ENCODE measurements at places on chromosomes 2 and 18. TPM values are rescaled to one million over a fixed set of nuclear protein-coding genes. Genes with fewer than 3 reads are reported as not detected.
A peak's percentile ranks its signal among the peaks of the same experiment; 100 is the strongest.

Gene FLACC1
- 5.3 TPM for total RNA-seq

Gene THADA
- total RNA-seq: 44.7 TPM

Gene WDPCP
- 10.0 TPM for total RNA-seq

GRCh38 chr2:73841912-73842738 is 13.4 kb downstream of the STAMBP start:
- H3K4me3 ChIP-seq: no peak overlapping the region
- no peak for DNase-seq
- peaks cover 9% of the 10 kb centered on the region for H3K36me3 ChIP-seq
- no peak overlapping the region for H3K27ac ChIP-seq

DNA sequence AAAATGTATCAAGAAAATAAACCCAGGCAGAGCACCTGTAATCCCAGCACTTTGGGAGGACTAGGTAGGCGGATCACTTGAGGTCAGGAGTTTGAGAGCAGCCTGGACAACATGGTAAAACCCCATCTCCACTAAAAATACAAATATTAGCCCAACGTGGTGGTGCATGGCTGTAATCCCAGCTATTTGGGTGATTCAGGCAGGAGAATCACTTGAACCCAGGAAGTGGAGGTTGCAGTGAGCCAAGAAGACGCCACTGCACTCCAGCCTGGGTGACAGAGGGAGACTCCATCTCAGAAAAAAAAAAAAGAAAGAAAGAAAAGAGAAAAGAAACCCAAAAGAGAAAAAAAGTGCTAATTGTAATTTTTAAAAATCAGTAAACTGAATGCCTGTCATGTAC is 41.4 kb downstream of the DDX18 start:
- no peaks in the 10 kb centered on the region for H3K4me1 ChIP-seq
- H3K36me3 ChIP-seq: no peaks in the 10 kb centered on the region
- H3K27me3 ChIP-seq: peaks cover 25% of the 10 kb centered on the region
- H3K4me3 ChIP-seq: no peak overlapping the region

GRCh38 chr2:190916829-190917228 is 36.2 kb downstream of the GLS start:
- no peaks in the 10 kb centered on the region for H3K4me1 ChIP-seq
- H3K4me3 ChIP-seq: no peak overlapping the region
- H3K27ac ChIP-seq: no peak overlapping the region
- peak; percentile 15 for DNase-seq

DNA sequence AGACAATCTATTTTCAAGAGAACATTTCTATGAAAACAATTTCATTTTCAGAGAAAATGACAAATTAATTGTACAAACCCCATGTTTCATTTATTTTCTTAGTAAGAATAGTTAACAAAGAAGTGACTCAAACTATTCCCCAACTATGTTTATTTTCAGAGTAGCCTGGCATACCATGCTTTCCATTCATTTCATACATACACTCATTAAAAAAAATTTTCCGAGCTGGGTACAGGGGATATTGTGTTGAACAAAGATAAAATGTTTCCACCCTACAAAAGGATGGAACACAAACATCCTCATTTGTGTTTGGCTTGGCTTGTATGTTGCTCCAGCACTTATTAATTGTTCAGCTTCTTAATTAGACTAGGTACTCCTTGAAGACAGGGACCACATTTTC is 331.4 kb downstream of the EXOC6B start:
- no peak overlapping the region for H3K4me3 ChIP-seq
- H3K36me3 ChIP-seq: no peaks in the 10 kb centered on the region
- H3K4me1 ChIP-seq: no peaks in the 10 kb centered on the region
- no peaks in the 10 kb centered on the region for H3K27me3 ChIP-seq

DNA sequence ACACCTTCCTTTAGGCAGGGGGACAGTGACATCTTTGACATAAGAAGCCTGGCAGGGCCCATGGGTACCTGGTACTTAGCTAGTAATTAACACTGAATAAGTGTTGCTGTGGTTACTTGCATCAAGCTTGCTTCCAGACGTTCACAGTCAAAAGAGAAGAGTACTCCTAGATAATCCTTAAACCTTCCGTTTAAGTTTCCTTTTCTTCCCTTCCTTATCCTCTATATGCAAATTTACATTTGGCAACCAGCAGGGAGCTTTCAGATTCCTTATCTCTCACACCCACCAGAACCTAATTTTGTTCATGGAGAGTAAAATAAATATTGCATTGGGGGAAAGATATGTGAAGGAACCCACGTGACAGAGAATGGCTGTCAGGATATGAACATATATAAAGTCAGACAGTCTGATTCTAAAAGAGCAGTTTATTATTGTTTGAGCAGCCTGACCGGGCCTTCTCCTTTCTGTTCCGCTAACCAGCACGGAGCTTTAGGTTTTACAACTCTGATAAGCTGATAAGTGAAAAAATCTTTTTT is 7.8 kb upstream of the RAB31 start:
- no peak overlapping the region for H3K27ac ChIP-seq
- no peaks in the 10 kb centered on the region for H3K36me3 ChIP-seq
- DNase-seq: no peak
- H3K4me3 ChIP-seq: no peak overlapping the region
- H3K4me1 ChIP-seq: no peaks in the 10 kb centered on the region

GRCh38 chr2:240288087-240288521 is 147.4 kb upstream of the GPC1 start:
- no peak for DNase-seq
- H3K36me3 ChIP-seq: no peaks in the 10 kb centered on the region
- H3K4me3 ChIP-seq: no peak overlapping the region
- no peaks in the 10 kb centered on the region for H3K4me1 ChIP-seq
- H3K27me3 ChIP-seq: peaks cover 20% of the 10 kb centered on the region

DNA sequence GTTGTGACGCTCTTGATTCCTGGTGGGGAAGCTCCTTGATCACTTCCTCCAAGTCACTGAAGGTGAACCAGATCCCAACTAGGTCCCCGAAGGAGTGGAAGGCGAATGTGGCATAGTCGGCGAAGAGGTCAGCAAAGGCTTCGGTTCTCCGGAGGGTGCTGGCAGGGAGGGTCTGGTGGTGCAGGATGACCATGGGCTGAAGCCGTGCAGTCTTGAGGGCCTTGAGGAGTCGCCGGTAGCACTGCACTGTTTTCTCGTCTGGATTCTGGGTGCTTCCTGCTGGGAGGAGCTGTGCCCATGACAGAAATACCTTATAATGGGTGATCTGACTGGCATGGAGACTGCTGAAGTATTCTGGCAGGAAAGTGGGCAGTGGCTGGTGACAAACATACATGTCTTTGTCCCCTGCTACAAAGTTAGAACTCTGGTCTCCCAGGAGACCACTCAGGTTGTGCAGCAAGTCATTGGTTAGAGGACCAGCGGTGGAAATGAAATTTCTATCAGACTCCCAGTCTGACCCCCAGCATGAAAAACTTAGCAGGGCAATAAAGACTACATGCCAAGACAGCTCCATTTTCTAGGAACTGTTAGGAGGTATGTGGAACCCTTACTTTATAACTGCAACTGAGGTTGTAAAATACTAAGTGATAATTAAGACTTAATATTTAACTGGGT is at the start of gene LCT:
LCT (minus strand) TSS at position 589 of the 675 bp plus-strand sequence; CDS start at position 574, 15 bp downstream.
- H3K36me3 ChIP-seq: no peaks in the 10 kb centered on the region
- H3K4me3 ChIP-seq: no peak within 1 kb of the TSS

- H3K27ac ChIP-seq: no peak overlapping the region
- H3K36me3 ChIP-seq: no peaks in the 10 kb centered on the region
- DNase-seq: no peak
- peaks cover 2% of the 10 kb centered on the region for H3K27me3 ChIP-seq
- no peaks in the 10 kb centered on the region for H3K4me1 ChIP-seq
Observed at GRCh38 chr18:60050821-60051220, 151.0 kb downstream of the PMAIP1 start.

DNA sequence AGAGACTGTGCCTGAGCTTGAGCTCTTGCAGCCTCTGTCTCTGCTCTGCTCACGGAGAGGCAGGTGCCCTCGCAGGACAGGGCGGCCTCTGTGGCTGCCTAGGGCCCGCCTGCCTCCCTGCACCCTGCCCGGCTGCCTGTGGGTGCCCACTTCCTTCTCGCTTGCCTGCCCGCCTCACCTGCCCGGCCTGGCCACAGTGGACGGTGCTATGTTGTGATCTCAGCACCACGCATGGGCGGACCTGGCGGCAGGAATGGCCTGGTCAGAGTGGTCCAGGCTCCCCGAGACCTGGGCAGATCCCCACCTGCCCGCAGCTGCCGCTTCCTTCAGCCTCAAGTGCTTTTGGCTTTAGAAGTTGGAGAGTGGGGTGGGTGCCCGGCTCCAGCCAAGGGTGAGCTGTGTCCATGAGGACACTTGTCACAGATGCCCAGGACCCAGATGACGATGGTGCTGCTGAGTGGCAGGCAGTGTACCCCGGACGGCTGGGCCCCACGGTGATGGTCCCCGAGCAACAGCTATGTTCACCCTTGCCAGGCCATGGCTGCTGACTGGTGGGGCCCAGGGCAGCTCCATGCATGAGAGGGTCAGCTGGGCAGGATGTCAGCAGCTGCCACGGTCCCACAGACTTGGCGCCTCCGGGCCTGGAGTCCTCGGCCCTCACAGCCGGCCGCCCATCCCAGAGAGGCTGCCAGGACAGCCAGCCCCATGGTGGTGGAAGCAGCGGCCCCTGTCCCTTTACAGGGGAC is 25.3 kb downstream of the RTP5 start:
- H3K27me3 ChIP-seq: no peaks in the 10 kb centered on the region
- no peak overlapping the region for H3K4me3 ChIP-seq
- no peak for DNase-seq
- no peaks in the 10 kb centered on the region for H3K36me3 ChIP-seq
- no peaks in the 10 kb centered on the region for H3K4me1 ChIP-seq

GRCh38 chr2:98356729-98357128 is 10.5 kb downstream of the CNGA3 start:
- H3K4me1 ChIP-seq: no peaks in the 10 kb centered on the region
- H3K27ac ChIP-seq: no peak overlapping the region
- peaks cover 9% of the 10 kb centered on the region for H3K27me3 ChIP-seq
- H3K4me3 ChIP-seq: no peak overlapping the region

DNA sequence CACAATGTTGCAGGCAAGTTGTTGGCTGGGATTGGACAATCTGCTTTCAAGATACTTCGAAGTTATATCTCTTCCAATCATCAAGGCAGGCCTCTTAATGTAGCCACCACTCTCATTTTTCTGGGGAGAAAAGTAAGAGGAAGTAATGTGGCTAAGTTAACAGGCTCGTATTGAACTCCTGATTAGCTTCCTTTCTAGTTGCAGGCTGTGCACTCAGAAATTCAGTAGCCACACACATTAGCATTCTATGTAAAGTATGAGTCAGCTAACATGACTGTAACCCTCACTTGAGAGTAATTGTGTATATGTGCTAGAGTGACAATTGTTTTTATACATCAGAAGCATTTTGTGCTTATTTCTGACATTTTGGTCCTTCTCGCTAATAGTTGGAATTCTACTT is 3.3 kb downstream of the TWSG1 start:
- no peaks in the 10 kb centered on the region for H3K36me3 ChIP-seq
- H3K27ac ChIP-seq: no peak overlapping the region
- H3K4me1 ChIP-seq: peaks cover 4% of the 10 kb centered on the region
- no peak overlapping the region for H3K4me3 ChIP-seq
- H3K27me3 ChIP-seq: no peaks in the 10 kb centered on the region

DNA sequence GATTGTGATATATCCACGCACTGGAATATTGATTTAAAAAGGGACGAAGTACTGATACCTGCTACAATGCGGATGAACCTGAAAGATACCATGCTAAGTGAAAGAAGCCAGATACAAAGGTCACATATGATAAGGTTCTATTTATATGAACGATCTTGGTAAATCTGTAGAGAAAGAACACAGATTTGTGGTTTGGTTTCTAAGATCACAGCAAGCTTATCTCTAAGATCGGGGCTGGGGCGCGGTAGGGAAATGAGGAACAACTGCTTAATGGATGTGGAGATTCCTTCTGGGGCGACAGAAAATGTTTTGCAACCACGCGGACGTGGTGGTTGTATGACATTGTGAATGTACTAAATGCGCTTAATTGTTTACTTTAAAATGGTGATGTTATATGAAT is 60.1 kb downstream of the NEDD4L start:
- H3K4me3 ChIP-seq: no peak overlapping the region
- peaks cover 3% of the 10 kb centered on the region for H3K27me3 ChIP-seq
- no peak for DNase-seq
- H3K4me1 ChIP-seq: no peaks in the 10 kb centered on the region
